Neuronal stem cell (in vitro differentiated cells): ENCODE measurements at places on chromosomes 3 and 15.
A peak's percentile ranks its signal among the peaks of the same experiment; 100 is the strongest.

DNA sequence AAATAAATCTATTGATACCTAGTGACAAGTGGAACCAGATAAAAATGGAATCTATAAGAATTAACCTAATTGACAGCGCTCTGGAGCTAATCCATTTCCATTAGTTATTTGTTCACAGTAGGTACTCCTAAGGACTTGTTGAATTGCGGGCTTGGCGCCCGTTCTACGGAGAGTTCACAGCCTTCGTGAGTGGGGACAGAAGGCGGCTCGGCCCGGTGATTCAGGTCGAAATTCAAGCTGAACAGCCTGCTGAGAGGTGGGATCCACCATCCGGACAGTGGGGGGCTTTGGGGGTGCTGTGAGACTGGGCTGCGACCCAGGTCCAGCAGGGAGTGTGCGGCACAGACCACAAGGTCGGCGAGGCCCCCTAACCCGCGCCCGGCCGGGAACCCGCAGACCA is 779 bp upstream of the CTNNB1 start:
- peak; percentile 43 for DNase-seq

DNA sequence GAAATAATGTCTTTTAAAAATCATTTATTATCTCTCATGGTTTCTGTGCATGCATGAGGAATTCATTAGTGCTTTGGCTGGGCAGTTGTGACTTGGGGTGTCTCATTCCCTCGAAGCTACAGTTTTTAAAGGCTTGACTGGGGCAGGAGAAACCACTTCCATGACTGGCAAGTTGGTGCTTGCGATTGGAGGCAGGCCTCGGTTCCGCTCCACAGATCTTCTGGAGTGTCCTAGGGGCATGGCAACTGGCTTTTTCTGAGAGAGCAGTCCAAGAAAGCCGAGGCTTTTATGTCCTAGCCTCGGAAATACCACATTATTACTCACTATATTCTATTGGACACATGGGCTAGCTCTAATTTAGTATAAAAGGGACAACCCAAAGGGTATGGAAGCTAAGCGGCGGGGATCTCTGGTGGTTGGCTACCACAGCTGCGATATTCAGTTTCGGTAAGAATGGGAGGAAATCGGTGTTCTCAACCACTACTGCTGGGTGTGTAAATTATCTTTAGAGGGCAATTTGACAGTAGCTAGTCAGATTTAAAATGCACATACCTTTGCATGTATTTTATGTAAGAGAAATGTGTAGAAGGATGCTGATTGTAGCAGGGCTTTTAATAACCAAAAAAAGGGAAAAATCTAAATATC is 48.8 kb upstream of the TOP2B start:
- no peak for DNase-seq

GRCh38 chr3:9942934-9943690 is 9.1 kb downstream of the PRRT3 start:
- DNase-seq, result no peak

- no peak for DNase-seq
Observed at GRCh38 chr3:175187586-175187985, 328.5 kb downstream of the NAALADL2 start.

DNA sequence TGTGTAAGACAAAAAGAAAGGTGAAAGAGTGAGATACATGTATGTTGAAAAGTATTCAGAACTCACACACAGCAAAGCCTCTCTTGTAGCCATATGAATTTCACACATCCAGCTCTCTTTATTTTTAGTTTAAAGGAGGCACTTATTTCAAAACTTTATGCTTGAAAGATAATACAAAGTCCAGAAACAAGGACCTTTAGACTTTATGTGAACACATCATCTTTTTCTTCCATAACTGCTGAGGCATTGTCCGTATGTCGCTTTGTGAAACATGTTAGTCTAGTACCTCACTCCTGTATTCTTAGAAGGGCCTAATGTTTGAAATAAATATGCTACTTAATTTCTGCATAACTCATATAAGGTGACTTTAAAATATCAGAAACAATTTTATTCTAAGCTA is 763.4 kb downstream of the GBE1 start:
- no peak for DNase-seq

GRCh38 chr15:35505141-35505540 is 40.8 kb downstream of the DPH6 start:
- no peak for DNase-seq

GRCh38 chr3:46484911-46485778 is 12.6 kb upstream of the RTP3 start:
- DNase-seq, result no peak
